Left hindlimb (tissue), 1 donor: ENCODE measurements at places on chromosomes 12 and 14.

GRCh38 chr12:91723191-91723590 is 422.5 kb downstream of the BTG1 start:
- no peak for DNase-seq

DNA sequence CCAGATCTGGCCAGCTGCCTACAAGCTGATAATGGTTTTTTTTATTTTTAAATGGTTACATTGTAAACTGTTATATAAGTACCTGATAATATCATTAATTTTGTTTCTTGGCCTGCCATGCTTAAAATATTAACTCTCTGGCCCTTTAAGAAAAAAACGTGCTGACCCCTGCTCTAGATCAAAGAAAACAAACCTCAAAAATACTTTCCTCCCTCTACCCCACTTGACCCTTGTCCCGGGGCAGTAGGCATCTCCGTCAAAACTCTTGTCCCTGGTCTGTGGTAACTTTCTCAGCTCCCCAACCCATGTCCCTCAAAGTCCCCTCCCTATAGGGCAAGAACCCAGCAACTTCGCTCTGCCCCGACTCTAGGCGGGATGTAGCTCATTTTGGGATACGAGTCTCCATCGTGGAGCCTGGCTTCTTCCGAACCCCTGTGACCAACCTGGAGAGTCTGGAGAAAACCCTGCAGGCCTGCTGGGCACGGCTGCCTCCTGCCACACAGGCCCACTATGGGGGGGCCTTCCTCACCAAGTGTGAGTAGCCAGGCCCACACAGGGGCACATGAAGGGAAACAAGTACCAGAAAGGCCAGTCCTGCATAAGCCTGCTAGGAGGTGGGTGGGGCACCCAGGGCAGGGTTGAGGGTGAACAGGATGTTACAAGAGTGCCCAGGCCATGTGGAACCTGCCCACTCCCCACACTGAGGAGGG is 3.5 kb downstream of the RDH5 start:
- DNase-seq = no peak

DNA sequence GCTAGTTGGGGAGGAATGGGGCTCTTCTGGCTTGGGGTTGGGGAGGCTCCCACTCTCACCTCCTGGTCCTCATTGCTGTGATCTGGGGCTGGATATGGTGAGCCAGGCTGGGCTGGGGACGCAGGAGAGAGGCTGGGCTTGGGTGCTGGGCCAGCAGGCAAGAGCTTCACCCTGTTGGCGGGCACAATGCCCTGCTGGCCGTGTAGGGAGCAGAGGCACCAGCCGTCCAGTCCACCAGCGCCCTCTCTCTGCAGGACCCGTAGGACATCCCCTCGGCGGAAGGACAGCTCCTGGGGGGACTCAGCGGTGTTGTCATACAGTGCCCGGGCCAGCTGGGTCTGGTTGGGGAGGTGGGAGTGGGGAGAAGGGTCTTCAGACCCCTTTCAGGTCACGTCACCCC is 4.5 kb downstream of the EFS start:
- no peak for DNase-seq

GRCh38 chr14:72178517-72178916 is 246.3 kb downstream of the RGS6 start:
- DNase-seq = no peak

DNA sequence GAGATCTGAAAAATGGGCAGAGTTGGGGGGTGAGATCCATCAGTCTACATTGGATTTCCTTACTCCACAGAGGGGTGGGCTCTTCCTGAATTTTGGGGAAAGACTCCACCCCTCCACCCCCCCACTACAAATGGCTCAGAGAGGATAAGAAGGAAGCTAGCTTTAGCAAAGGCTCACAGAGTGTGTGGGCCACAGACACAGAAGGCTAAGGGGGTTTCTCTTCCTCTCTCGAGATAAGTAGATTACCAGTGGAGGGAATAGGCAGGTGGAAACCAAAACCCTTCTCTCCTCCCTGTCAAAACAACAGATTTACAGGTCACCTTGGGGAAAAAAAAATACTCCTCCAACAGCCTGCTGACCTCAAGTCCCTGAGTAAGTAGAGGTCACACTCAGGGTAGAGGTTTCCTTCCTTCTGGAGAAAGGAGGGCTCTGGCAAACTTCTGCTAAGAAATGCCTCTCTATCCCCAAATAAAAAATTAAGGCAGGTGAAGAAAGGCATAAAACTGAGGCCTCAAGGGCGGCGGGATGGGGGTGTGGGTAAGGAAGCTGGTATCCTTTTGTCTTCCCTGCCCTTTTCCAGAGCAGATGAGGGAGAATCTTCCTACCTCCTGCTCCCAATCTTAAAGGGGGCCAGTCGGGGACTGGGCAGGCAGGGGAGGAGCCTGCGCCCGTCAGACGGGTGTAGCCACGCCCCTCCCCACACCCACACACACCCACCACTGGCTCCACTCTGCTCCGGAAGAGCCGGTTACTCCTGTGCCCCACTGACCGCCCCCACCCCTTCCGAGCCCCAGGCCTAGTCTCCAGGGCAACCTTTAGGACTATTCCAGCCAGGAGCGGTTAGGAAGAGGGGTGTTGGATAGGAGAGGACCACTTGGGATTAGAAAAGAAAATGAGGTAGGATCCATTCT is 1.9 kb upstream of the BAZ2A start:
- peak; percentile 55 for DNase-seq

- no peak for DNase-seq
These were observed 117.6 kb downstream of the TRMT5 start for GRCh38 chr14:60863249-60863648.

GRCh38 chr14:63564318-63564717 is 21.1 kb upstream of the PPP2R5E start:
- no peak for DNase-seq

DNA sequence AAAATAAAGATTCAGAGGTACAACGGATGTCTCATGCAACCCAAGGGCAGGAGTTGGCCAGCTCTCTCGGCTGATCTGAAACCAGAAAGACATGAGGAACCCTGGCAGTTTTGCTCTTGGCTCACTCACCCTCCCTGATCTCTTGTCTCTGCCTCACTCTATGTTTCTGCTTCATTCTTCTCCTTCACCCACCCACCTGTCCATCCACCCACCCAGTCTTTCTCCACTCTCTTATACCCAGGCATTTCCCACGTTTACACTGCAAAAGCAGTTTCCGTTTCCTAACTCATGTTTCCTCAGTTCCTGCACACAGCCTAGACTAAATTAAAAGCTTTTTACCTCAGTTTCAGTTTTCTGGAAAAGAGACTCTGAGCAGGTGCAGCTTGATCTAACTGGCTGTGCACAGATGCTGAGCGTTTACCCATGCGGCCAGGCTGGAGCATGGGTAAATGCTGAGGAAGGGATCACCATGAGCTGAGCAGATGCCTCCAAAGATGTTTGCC is 157.6 kb downstream of the PRKCH start:
- DNase-seq = no peak

DNA sequence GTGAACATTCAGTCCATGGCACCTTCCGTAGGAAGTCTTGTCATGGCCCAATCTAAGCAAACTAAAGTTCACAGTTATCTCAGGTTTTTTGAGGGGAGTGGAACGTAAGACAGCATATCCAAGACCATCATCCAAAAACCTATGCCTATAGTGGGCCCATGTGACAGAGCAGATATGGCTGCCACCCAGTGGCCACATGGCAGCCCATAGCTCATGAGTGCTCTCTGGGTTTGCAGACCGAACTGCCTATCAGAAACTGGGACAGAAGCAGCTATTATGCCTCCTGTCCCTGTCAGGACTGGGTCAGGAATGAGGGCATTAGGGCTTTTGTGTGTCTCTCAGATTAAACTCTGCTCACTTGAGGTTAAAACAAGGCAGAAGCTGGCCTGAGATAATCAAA is 503.7 kb downstream of the NRXN3 start:
- DNase-seq = no peak

DNA sequence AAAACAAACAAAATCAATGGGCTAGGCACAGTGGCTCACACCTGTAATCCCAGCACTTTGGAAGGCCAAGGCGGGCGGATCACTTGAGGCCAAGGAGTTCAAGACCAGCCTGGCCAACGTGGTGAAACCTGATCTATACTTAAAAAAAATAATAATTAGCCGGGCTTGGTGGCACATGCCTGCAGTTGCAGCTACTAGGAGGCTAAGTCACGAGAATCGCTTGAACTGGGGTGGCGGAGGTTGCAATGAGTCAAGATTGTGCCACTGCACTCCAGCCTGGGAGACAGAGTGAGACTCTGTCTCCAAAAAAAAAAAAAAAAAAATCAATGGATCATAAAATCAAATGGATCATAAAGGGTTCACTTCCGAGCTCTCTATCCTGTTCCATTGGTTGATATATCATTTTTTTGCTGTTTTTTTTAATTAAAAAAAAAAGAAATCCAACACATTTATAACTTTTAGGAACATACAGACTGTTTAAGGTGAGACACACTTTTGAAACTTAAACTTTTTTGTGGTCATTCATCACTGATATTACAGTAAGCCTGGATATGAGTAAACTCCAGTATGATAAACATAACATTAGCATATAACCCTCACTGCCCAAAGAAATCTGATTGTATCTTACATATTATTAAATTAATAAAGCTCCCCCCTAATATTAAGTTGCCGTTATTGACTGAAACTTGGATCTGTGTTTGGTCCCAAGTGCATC is 22.1 kb downstream of the MOK start:
- DNase-seq = no peak

DNA sequence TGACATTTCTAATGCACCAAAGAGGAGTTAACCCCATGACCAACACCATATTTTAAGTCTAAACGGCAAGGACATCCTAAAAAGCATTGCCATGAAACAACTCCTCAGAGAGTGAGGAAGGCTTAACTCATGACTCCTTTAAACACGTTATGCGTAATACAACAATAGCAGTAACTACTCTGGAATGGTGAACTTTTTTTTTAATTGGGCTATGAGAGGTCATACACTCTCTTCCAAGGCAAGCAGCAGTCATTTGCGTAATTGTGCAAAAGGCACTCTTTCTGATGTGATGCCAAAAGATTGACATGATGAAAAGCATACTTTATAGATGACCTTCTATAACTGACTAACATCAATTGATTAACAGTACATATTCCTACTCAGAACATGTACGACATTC is 39.4 kb downstream of the RHOJ start:
- no peak for DNase-seq

- DNase-seq = no peak
These were observed 156.6 kb downstream of the CALM1 start for GRCh38 chr14:90553298-90553920.

- no peak for DNase-seq
These were observed 75.5 kb downstream of the BORCS5 start for GRCh38 chr12:12432364-12432763.

DNA sequence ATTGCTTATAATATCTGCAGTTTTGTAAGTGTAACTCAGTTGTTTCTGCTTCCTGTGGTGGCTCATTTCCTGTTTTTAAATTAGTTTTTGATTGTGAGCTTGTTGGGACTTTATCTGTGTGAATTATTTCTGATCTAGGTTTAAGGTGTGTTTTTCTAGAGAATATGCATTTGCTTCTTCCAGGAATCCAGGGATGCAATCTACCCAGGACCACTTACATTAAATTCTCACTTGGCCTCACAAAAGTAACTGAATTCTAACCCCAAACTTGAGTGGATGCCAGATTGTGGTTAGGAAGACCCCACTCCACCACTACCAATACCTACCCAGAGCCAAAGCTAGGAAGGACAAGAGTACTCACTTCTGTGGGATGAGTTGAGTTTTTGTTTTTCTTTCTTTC is 11.9 kb downstream of the STYX start:
- no peak for DNase-seq

- DNase-seq = no peak
These were observed 377.4 kb downstream of the NAV3 start for GRCh38 chr12:78208092-78208491.

- no peak for DNase-seq
These were observed 85.9 kb downstream of the ESR2 start for GRCh38 chr14:64208261-64208660.

- DNase-seq = no peak
These were observed 44.8 kb downstream of the PZP start for GRCh38 chr12:9163392-9163791.

DNA sequence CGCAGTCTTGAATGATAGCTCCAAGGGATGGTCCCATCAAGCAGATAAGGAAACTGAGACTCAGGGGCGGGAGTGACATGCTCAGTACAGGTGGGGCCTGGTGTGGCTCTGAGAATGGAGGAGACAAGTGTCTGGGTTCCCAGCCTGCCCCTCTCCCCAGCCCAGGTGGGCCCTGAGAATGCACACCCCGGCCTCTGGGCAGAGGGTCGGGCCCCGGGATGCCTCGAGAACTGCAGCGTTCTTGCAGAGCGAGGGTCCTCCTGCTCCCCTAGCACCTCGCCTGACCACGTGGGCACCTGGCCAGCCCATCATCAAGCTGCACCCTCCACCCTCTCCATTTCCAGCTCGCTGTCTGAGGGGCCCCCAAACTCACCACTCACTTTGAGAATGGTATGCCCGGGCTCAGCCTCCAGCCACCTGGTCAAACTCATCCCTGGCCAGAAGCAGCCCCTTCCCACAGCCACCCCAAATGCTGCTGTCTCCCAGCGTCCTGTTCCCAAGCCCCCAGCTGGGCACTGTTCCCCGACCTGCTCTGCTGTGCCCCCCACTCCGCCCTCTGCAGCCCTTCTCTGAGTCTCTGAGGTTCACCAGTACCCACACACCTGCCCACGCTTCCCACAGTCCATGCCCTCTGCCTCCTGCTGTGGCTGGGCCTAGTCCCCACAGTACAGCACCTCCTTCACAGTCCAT is 44.3 kb downstream of the CYP46A1 start:
- peak; percentile 16 for DNase-seq

- DNase-seq = peak; percentile 53
These were observed 79.5 kb downstream of the ARMH4 start for GRCh38 chr14:58072288-58073071.

DNA sequence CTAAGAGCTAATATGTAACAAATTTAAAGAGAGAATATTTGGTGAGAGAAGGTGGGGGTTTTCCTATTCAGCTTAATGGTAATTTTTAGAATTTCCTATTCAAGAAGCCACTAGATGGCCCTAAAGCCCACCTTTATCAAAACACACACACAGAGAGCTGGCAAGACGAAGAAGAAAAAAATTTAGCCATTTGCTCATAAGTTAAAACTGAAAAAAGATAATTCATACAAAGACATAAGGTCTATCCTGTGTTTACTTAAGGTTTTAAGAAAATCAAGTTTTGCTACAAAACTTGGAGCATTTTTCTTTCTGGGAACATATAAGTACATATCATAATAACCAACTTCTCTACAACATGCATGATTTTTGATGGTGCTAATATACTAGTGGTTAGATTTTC is 46.8 kb upstream of the PCED1B start:
- no peak for DNase-seq
